Smooth muscle cell of the coronary artery (primary cell): ENCODE measurements at places on chromosomes 6 and 20. TPM values are rescaled to one million over a fixed set of nuclear protein-coding genes. Genes with fewer than 3 reads are reported as not detected.

Gene IL17A
- not detected in 2 replicates for total RNA-seq

Gene TFAP2D
- total RNA-seq, result 0.98 TPM in 1 of 2 replicates, not detected in the other

Gene BNIP5
- not detected in 2 replicates for total RNA-seq

Gene FHL5
- total RNA-seq, result not detected in 2 replicates

Gene CTAGE9
- total RNA-seq, result not detected in 2 replicates

Gene CLPSL2
- total RNA-seq, result not detected in 2 replicates

Gene KIFC1
- total RNA-seq, result 0.35 and 6.0 TPM in 2 replicates

Gene ALDH8A1
- 0.15 and 0.35 TPM in 2 replicates for total RNA-seq

Gene MICB
- 5.5 and 8.8 TPM in 2 replicates for total RNA-seq

Gene PAQR8
- 1.2 and 1.9 TPM in 2 replicates for total RNA-seq

Gene HRH3
- not detected in 2 replicates for total RNA-seq

Gene PM20D2
- 1.4 and 1.9 TPM in 2 replicates for total RNA-seq

Gene PAK5
- not detected in 2 replicates for total RNA-seq

Gene EDN1
- 2.3 and 312 TPM in 2 replicates for total RNA-seq

Gene ADGB
- total RNA-seq, result not detected in 2 replicates

Gene FAM229B
- total RNA-seq, result 13.1 and 44.3 TPM in 2 replicates

Gene NT5E
- 193 and 326 TPM in 2 replicates for total RNA-seq

Gene LRRN4
- under 0.01 TPM in 1 of 2 replicates, not detected in the other for total RNA-seq

Gene KCNK16
- not detected in 2 replicates for total RNA-seq

Gene BEND6
- 5.6 and 6.1 TPM in 2 replicates for total RNA-seq

Gene MEP1A
- total RNA-seq, result not detected in 2 replicates

Gene PBOV1
- not detected in 2 replicates for total RNA-seq

Gene SEL1L2
- total RNA-seq, result 0.23 TPM in 1 of 2 replicates, not detected in the other

Gene TRIM10
- total RNA-seq, result not detected in 2 replicates

Gene OXT
- not detected in 2 replicates for total RNA-seq

Gene ANKRD66
- not detected in 2 replicates for total RNA-seq

Gene SLC22A2
- 0.15 TPM in 1 of 2 replicates, not detected in the other for total RNA-seq

Gene CRYBG1
- total RNA-seq, result 0.60 and 3.7 TPM in 2 replicates

Gene CYP39A1
- under 0.01 and 2.1 TPM in 2 replicates for total RNA-seq

Gene KCNB1
- total RNA-seq, result under 0.01 and 0.12 TPM in 2 replicates

Gene CFAP61
- not detected in 2 replicates for total RNA-seq

Gene OR2J3
- not detected in 2 replicates for total RNA-seq

Gene HSD17B8
- total RNA-seq, result 6.0 and 7.4 TPM in 2 replicates

Gene RSPO3
- 0.08 and 26.9 TPM in 2 replicates for total RNA-seq

Gene NNAT
- total RNA-seq, result 0.23 TPM in 1 of 2 replicates, not detected in the other

Gene GMPR
- 8.5 and 20.0 TPM in 2 replicates for total RNA-seq

Gene ZNF391
- total RNA-seq, result 0.45 and 0.70 TPM in 2 replicates

Gene PI16
- total RNA-seq, result under 0.01 and 18.0 TPM in 2 replicates

Gene CENPQ
- total RNA-seq, result 0.35 and 2.3 TPM in 2 replicates

Gene COL19A1
- total RNA-seq, result 1.2 TPM in 1 of 2 replicates, not detected in the other

Gene STMND1
- total RNA-seq, result not detected in 2 replicates

Gene WTAP
- total RNA-seq, result 83.6 and 102 TPM in 2 replicates

Gene CALHM5
- total RNA-seq, result 5.9 and 10.1 TPM in 2 replicates

Gene DCDC2
- total RNA-seq, result 0.15 TPM in 1 of 2 replicates, not detected in the other

Gene SOBP
- total RNA-seq, result 1.4 and 2.2 TPM in 2 replicates

Gene NKAPL
- total RNA-seq, result 0.75 and 1.4 TPM in 2 replicates

Gene CEP162
- 5.4 and 6.3 TPM in 2 replicates for total RNA-seq

Gene LCA5
- total RNA-seq, result 2.1 and 5.3 TPM in 2 replicates

Gene GPX5
- total RNA-seq, result not detected in 2 replicates

Gene GSTA3
- not detected in 2 replicates for total RNA-seq

Gene PGC
- not detected in 2 replicates for total RNA-seq

Gene WFDC10B
- total RNA-seq, result not detected in 2 replicates

Gene ARHGAP40
- total RNA-seq, result not detected in 2 replicates
